Thyroid gland (tissue), 4 donors: ENCODE measurements at places on chromosomes 12 and 14. TPM values are rescaled to one million over a fixed set of nuclear protein-coding genes. Genes with fewer than 3 reads are reported as not detected.
A peak's percentile ranks its signal among the peaks of the same experiment; 100 is the strongest.

GRCh38 chr14:53531730-53532129, 378.6 kb upstream of the DDHD1 start:
- H3K4me1 ChIP-seq: peaks cover 20% of the 10 kb centered on the region
- H3K36me3 ChIP-seq: no peaks in the 10 kb centered on the region
- no peak overlapping the region for H3K27ac ChIP-seq
- no peak overlapping the region for H3K4me3 ChIP-seq
- H3K27me3 ChIP-seq: no peaks in the 10 kb centered on the region

DNA sequence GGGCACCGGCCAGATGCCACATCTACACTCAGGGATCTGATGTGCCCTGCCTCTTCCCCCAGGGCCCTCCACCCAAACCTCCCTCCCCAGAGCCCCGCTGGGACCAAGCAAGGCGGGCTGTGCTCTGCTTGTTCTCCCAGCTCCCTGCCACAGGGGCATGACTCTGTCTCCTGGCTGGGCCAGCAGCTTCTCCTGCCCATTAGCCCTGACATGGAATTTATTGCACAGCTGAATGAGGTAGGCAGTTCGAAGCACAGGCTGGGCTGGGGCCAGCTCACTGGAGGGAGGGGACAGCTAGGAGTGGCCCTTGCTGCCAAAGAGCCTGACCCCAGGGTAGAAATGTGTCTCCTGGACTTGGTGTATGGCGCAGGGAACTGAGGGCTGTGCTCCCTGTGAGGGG, 42.4 kb downstream of the ARL6IP4 start:
- H3K4me1 ChIP-seq: no peaks in the 10 kb centered on the region
- no peaks in the 10 kb centered on the region for H3K27me3 ChIP-seq
- no peak for DNase-seq
- H3K27ac ChIP-seq: no peak overlapping the region
- no peaks in the 10 kb centered on the region for H3K36me3 ChIP-seq

GRCh38 chr14:105499256-105500035, 8.4 kb downstream of the TEDC1 start:
- no peak overlapping the region for H3K4me3 ChIP-seq
- no peaks in the 10 kb centered on the region for H3K36me3 ChIP-seq
- no peak overlapping the region for H3K27ac ChIP-seq
- no peaks in the 10 kb centered on the region for H3K4me1 ChIP-seq
- no peaks in the 10 kb centered on the region for H3K27me3 ChIP-seq

GRCh38 chr12:132429946-132430643, 59.9 kb upstream of the FBRSL1 start:
- no peaks in the 10 kb centered on the region for H3K36me3 ChIP-seq
- no peak overlapping the region for H3K27ac ChIP-seq
- DNase-seq: peak; percentile 52
- no peaks in the 10 kb centered on the region for H3K27me3 ChIP-seq
- peaks cover 24% of the 10 kb centered on the region for H3K4me1 ChIP-seq
- H3K4me3 ChIP-seq: no peak overlapping the region

DNA sequence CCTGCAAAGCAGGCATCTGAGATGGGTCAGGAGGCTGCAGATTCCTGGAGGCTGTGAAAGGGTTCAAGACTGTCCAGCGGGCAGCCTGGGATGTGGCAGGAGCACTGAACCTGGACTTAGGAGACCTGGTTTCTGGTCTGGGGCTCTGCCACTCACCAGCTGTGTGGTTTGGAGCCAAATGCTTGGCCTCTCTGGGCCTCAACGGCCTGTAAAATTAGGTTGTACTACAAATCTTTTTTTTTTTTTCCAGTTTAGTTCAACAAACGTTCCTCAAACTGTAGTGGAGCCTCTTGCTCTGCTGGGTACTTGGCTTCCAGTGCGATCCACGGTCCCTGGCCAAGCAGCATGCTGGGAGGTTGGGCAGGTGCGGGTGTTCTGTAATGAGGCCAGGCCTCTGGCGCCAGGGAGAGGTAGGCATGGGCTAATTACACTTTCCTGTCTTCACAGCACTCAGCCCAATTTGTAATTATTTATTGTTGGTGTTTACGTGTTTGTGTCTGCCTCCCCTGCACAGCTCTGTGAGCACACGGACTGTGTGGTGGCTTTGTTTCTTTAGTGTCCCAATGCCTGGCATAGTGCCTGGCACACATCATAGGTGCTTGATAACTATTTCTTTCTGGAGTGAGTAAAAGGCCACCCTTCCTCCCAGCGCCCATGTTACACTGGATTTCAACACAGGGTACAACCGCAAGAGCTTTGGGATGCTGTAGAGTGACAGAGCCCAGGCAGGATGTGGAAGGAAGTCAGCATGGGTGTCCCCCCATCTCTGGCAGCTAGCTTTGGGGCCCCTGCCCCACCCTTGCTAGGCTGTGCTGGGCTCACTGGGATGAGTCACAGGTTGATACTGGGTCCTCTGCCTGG, 5.8 kb upstream of the KRT80 start:
- peak; percentile 91 for DNase-seq
- H3K4me1 ChIP-seq: peaks cover 48% of the 10 kb centered on the region
- no peak overlapping the region for H3K4me3 ChIP-seq
- H3K27me3 ChIP-seq: no peaks in the 10 kb centered on the region
- H3K36me3 ChIP-seq: no peaks in the 10 kb centered on the region

- no peaks in the 10 kb centered on the region for H3K36me3 ChIP-seq
- peaks cover 13% of the 10 kb centered on the region for H3K4me1 ChIP-seq
- no peak overlapping the region for H3K27ac ChIP-seq
Measured at GRCh38 chr12:66956300-66956699, 277.4 kb upstream of the GRIP1 start.

DNA sequence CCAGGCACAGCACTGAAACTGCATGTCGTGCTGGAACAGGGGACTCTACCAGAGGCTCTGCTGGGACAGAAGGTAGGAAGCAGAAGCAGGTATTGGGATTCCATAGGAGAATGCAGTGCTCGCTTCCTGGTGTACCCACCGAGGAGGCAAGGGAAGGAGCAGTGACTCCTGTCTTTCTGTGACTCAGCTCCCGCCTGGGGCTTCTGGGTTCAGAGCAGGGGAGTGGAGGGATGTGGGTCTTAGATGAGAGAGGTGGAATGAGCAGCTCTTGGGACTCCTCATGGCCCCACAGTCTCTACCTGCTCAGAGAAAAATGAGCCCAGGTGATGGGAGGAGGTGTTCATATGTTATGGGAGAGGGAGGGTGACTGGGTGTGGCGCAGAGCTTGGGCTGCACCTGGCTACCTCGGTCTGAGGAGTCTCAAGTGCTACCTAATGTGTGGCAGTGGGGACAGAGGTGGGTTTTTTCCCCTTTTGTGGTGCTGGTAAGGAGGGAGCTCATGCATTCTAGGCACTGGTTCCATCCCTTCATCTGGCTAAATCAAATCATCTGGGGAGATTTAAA, 26.3 kb downstream of the WNT5B start:
- DNase-seq: no peak
- H3K27me3 ChIP-seq: no peaks in the 10 kb centered on the region
- no peak overlapping the region for H3K4me3 ChIP-seq
- H3K36me3 ChIP-seq: no peaks in the 10 kb centered on the region
- no peak overlapping the region for H3K27ac ChIP-seq

GRCh38 chr12:116538076-116538591, 21.0 kb upstream of the MAP1LC3B2 start:
- H3K4me1 ChIP-seq: peaks cover 24% of the 10 kb centered on the region
- DNase-seq: no peak
- H3K27me3 ChIP-seq: no peaks in the 10 kb centered on the region
- no peak overlapping the region for H3K4me3 ChIP-seq
- H3K36me3 ChIP-seq: no peaks in the 10 kb centered on the region

- no peaks in the 10 kb centered on the region for H3K36me3 ChIP-seq
- peaks cover 29% of the 10 kb centered on the region for H3K4me1 ChIP-seq
- DNase-seq: peak; percentile 70
- peak overlapping the region; percentile 31 for H3K27ac ChIP-seq
- H3K27me3 ChIP-seq: no peaks in the 10 kb centered on the region
- no peak overlapping the region for H3K4me3 ChIP-seq
Measured at GRCh38 chr12:104742551-104743201, 215.4 kb downstream of the SLC41A2 start.

LRRC9 gene
- 0.11 TPM for total RNA-seq

RD3L gene
- not detected for total RNA-seq

SAMD4A gene
- total RNA-seq: 32.7 TPM

PITPNM2 gene
- total RNA-seq: 12.2 TPM

RAPGEF3 gene
- 150 TPM for total RNA-seq

MTHFD1 gene
- 26.9 TPM for total RNA-seq
